ENCODE measurements at places on chromosomes 5 and 9.

DNA sequence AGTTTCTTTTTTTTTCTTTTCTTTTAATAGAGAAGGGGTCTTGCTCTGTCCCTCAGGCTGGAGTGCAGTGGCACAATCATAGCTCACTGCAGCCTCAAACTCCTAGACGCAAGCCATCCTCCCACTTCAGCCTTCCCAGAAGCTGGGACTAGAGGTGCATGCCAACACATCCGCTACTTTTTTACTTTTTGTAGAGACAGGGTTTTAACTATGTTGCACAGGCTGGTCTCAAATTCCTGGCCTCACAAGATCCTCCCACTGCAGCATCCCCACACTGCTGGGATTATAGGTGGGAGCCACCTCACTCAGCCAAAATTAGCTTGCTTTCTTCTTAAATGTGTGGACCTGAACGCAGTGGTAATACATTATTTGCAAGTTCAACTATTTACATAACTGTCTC is 66.1 kb downstream of the SERINC5 start:
- no peak for DNase-seq

GRCh38 chr5:159972538-159973362 is 36.2 kb upstream of the TTC1 start:
- DNase-seq, result no peak

GRCh38 chr9:13165956-13166355 is 113.5 kb downstream of the MPDZ start:
- no peak for DNase-seq

- DNase-seq, result no peak
Observed at GRCh38 chr5:79844571-79844970, 146.5 kb downstream of the MTX3 start.

DNA sequence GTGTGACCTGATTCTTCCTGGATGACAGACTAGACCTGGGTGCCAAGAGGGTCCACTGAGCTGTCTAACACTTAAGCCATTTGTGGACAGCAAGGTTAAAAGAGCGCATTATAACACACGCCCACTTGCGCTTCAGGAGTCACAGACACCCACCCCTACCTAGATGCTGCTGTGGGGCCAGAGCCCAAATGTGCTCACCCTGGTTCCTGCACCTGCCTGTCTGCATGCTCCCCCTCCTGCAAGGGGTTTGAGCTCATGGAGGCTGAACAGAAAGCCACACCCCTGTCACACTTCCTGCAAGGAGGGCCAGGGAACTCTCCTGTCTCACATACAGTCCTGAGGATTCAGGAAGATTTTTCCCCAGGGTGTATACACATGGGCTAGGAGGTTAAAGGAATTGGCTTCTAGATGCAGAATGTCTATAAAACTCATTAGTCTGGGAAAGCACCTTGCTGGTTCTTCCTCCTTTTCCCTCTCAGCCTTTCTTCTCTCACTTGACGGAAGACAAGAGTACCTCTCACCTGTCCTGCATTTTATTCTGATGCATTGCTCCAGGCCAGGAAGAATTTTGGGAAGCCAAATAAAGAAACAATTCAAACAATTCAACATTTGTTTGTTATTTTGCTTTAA is 87.4 kb upstream of the LHFPL2 start:
- no peak for DNase-seq

- DNase-seq, result no peak
Observed at GRCh38 chr9:132372177-132373095, 17.6 kb upstream of the SETX start.

DNA sequence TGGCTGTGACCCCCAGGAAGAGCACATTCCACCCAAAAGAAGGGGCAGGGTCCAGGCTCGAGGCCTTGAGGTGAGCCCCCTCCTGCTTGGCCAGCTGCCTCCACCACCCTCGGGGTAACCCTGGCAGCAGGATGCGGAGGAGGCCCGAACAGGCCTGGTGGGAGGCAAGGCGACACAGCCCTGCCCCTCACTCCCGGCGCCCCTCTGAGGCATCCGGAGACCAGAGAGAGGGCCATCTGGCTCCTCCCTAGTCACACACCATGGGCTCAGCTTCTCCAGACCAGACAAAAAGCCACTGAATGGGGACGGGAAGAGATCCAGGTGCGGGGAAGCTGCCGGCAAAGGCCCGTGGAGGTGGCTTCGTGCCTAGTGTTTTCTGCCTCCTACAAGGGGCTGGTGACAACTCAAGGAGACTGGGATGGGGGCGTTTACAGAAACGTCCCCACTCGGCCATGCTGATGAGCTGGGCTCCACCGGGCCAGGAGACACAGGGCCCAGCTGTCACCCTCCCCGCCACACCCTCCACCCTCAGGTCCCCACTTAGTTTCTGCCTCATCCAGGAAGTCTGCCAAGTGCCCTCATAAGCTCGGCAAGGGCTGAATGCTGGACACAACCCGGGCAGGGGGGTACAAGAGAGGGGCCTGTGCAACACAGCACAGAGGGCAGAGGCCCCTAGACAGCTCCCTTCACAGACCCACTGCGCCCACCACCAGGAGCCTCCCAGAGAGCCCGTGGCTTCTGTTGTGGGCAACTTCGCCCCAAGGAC is 41.9 kb downstream of the NACC2 start:
- DNase-seq, result no peak

- DNase-seq, result no peak
Observed at GRCh38 chr5:73799401-73799972, 173.5 kb downstream of the ARHGEF28 start.
